ENCODE measurements at places on chromosomes 1 and 21.

GRCh38 chr21:14744368-14744767, 198.3 kb upstream of the SAMSN1 start:
- no peak for DNase-seq

DNA sequence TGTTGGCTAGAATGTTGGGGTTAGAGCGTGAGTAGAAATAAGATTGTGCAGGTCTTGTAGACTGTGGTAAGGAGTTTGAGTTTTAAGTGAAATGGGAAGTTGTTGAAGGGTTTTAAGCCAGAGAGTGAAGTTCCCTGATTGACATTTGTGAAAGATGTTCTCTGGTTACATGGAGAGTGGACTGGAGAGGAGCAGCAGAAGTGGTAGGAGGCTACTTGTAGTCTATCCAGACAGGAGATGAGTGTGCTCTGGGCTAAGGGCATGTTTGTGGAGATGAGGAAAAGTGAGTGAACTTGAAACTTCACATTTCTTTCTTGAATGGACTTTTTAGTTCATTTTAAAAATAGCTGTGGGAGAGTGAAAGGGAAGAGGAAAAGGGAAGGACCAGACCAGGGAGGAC, 37.0 kb downstream of the F3 start:
- DNase-seq: no peak

- DNase-seq: no peak
These were observed at the start of gene KCNK1 for GRCh38 chr1:233613252-233614172. Gene KCNK1, plus strand, starts transcription at chr1:233614106. Its CDS starts 66 bp downstream, at chr1:233614172.

- no peak for DNase-seq
These were observed 339.3 kb upstream of the NR5A2 start for GRCh38 chr1:199688133-199688676.

DNA sequence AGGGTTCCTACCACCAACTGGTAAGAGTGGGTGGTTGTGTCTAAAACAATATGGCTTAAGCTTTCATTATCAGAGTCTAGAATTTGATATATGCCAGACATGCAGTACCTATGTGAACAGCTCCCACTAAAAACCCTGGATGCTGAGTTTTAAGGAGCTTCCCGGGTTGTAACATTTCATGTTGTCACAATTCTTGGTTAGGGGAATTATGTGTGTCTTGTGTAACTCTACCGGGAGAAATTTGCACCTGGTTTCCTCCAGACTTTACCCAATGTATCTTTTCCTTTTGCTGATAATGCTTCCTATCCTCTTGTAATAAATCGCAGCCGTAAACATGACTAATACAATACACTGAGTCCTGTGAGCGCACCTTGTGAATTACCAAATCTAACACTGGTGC, 48.3 kb downstream of the ARID4B start:
- DNase-seq: no peak

DNA sequence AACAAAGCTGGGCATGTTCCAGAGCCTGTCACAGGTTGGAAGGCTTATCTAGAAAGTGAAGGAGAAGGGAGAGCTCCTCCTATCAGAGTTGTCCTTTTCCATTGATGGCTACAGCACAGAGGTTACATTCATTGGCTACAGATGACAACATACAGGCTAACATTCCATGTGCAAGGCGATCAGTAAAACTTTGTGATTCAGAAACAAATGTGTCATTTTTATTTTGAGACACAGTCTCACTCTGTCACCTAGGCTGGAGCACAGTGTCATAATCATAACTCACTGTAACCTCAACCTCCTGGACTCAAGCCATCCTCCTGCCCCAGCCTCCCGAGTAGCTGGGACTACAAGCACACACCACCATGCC, 32.6 kb downstream of the TRIM67 start:
- DNase-seq: no peak

- no peak for DNase-seq
These were observed 22.0 kb downstream of the NENF start for GRCh38 chr1:212454741-212455140.

- no peak for DNase-seq
These were observed 10.0 kb downstream of the GBP5 start for GRCh38 chr1:89262643-89263042.

GRCh38 chr1:12279728-12280464, 50.1 kb downstream of the VPS13D start:
- DNase-seq: no peak

DNA sequence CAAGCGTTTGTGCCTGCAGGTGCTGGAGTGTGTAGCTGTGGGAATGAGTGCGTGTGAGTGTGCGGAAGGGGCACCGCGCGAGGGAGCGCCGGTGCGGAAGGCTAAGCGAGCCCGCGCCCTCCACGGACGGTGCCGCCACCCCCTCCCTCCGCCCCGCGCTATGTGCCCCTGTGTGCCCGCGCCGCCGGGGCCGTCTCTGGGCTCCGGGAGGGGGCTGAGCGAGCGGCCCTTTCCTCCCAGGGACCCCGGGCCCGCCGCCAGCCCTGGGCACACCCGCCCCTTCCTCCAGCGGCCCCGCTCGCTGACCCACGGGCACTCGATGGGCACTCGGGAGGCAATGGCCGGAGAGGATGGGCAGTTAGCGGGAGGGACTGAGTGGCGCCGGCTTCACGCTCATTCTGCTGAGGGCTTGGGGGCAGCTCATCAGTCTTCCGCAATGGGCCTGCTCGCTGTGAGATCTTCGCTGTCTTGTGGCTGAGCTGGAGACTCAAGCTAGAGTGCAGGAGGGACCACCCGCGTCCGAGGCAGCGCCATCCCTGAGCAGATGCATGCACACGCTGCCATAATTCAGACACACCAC, 8.6 kb upstream of the ADGRB2 start:
- DNase-seq: no peak

DNA sequence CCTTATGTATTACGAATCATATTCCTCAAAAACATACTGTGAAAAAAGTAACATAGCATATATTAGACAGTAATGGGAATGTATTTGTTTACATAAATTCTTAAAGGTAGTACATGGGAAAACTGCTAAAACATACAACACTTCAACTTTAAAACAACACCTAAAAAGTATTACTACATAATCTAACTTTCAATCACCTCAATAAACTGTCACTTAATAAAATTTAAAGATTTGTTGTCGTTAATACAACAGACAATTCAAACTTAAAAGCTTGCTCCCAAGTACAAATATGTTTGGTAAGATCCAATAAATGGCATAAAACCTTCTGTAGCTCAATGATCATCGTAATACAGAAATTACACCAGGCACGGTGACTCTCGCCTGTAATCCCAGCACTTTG, 3.7 kb downstream of the ARID4B start:
- DNase-seq: no peak

DNA sequence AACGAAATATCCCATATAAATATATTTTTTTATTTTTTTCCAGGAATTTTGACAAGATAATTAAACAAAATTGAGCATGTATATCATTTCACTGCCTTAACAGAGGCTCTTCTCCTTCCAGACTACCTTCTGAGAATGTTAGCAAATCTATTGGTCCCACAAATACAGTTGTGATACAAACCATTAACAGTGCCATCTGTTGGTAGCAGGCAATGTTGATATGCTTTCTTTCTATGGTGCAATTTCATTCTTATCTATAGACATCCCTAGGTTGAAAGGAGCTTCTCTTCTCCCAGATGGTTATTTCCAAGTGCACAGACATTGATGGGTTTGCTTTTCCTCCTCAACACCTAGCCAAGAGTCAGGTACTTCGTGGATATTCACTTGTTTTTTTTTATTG, 303.6 kb downstream of the USH2A start:
- DNase-seq: no peak

- no peak for DNase-seq
These were observed 55.8 kb downstream of the FBXO2 start for GRCh38 chr1:11598461-11598860.

DNA sequence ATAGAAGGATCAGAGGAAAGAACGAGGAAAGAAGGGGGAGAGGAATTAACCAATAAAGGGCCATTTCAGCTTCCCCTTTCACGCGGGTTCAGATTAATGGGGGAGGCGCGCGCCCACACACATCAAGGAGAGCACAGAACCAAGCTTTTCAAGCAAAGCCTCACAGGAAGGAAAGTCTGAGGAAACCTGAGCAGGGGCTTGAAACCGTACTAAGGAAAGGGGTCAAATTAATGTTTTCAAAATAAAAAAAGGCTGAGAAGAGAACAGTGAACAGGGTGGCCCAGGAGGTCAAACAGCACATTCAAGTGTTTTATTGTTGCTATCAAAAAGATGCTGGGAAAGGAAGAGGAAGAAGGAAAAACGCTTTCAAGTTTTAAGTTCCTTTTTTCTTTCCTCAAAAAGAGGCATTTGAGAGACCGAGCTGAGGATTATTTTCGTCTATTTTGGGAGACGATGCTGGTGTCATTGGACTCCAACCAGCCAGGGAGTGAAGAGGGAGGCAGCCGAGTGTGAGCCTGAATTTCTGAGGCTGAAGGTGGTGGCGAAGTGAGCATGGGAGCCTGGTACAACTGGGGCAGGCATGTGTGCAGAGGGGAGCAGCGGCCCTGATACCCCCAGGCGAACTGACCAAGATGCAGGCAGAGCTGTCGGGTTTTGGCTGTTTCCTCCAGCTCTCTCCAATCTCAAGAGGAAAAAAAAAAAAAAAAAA, 88.4 kb downstream of the PROX1 start:
- no peak for DNase-seq

GRCh38 chr1:154806333-154806732, 63.7 kb downstream of the KCNN3 start:
- no peak for DNase-seq

GRCh38 chr1:228317891-228318810, 88.5 kb downstream of the TRIM11 start:
- no peak for DNase-seq

DNA sequence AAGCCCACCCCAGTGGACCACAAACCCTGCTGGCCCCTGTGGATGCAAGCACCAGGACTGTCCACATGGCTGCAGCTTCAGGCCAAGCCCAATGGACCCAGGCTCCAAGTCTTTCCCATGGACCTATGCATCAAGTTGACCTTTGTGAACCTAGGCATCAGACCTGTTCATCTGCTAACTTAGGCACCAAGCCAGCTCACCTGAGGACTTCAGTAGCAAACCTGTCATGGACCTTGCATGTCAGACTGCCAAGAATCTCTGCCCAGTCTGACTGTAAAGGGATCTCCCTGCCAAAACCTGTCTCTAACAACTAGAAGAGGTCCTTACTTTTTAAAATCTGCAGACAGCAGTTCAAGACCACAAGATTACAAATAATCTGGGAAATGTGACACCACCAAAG, 37.8 kb downstream of the FMO3 start:
- no peak for DNase-seq

DNA sequence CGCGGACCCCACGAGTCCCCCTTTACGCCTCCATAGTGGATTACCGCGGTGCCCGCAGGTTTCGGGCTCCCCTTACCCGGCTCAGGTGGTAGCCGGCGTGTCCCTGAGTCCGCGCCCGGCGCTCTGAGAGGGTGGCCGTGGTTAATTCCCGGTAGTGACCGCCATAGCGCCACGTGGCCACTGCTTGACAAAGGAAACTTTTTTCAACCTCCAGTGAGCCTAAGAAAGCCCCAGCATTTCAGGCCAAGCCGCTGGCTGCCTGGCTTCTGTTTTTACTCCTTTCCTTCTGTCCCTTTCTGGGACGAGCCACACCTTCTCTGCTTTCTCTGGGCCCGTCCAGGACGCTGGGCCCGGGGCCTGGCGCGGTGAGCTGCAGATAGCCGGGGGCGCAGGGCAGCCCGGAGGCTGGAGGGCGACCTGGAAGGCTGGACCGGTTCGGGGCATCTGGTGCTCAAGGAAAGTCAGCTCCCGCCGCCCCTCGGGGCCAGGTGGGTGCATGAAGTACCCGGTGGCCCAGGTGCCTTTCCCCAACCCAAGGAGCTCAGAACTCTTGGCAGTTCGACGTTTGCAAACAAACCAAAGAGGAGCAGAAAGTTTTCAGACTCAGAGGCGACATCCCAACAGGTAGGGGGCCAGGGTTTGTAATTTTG, 540 bp upstream of the C1orf198 start:
- no peak for DNase-seq
